Activated CD4-positive, alpha-beta T cell treated with anti-CD3 and anti-CD28 coated beads for 48 hours (primary cell): ENCODE measurements at places on chromosomes 13 and 19.

DNA sequence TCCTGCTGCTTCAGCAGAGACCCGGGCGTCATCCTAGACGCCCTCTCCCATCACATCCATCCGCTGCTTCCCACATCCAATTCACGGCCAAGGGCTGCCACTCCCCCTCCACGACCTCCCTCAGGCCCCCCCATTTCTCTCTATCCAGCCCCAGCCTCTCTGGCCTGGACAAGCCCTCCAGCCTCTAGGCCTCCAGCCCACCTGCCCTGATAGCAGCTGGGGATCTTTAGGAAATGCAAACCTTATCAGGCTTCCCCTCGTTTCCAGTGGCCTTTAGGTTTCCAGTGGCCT is 51.6 kb downstream of the PEPD start:
- DNase-seq = no peak

DNA sequence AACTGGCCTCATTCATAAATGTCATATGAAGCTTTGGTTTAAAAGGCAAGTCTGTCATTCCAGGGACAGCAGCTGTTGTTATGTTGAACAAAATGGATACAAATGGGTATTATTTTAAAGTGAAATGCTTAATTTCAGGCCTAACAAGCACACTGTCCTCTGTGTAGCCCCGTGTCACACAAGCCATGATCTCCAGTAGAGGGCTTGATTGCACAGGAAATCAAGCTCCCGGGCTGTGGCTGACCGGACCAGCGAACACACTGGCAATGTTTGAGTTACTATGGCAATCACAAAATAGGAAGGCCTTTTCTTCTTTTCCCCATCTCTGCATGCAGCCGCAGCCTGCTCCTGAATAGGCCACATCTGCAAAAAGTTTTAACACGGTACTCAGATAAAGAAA is 64.0 kb upstream of the GSX1 start:
- DNase-seq = no peak

DNA sequence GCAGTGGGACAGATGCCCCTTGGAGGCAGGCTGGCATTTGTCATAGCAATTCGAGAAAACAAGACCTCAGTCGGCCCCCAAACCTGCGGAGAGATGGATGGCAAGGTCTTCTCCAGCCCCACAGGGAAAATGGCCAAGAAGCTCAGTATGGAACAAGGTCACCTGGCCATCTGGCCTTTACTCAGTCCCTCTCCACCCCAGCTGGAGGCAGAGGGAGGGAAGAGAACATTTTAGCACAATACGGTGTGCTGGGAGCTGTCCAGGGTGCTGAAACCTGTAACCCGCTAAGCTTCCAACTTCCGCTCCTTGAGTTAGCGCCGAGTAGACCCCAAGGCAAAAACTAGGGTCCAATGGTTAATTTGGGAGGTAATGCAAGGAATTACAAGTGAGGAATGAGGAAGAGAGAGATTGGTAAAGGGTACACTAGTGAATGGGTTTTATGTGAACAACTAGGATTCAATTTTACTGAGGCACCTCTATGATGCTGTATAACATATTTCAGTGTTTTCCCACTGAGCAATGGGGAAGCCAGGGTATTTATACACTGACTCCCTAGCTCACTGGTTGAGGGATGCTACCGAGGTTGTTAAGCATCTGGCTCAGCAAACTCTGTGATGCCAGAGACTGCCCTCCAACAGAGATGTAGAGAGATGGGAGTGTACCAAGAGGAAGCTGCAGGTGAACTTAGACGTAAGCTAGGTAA is 64.3 kb downstream of the CACNA1A start:
- DNase-seq = peak; percentile 55

- DNase-seq = peak; percentile 61
These were observed 25.9 kb downstream of the ACSBG2 start for GRCh38 chr19:6161271-6161850.

DNA sequence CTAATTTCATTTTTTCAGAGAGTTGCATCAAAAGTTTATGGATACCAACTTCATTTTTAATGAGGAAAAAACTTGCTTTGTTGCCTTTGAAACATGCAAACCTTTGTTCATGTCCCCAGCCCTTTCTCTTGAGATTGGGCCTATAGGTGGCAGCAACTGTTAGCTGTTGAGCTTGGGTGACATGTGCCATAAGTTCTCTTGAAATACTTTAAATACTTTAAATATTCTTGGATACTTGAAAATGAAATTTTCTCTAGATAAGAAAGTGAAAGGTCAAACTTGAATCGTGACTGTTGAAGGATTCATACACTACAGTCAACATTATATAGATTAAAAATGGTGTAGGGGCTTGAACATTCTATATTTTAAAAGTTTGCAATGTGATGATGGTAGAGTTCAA is 294.9 kb downstream of the NDFIP2 start:
- no peak for DNase-seq
